ENCODE measurements at places on chromosomes 5 and 9. TPM values are rescaled to one million over a fixed set of nuclear protein-coding genes. Genes with fewer than 3 reads are reported as not detected.

The ADAMTS6 gene
- total RNA-seq, result 68.6 TPM

The AK1 gene
- 35.4 TPM for total RNA-seq

The FBN2 gene
- 96.6 TPM for total RNA-seq

The C9orf50 gene
- total RNA-seq, result not detected

The KIF24 gene
- 3.3 TPM for total RNA-seq

The HTR4 gene
- total RNA-seq, result not detected

The SLCO6A1 gene
- total RNA-seq, result not detected

The SREK1 gene
- 49.2 TPM for total RNA-seq

The EPB41L4B gene
- under 0.01 TPM for total RNA-seq

The RGS3 gene
- 13.2 TPM for total RNA-seq

The GMCL2 gene
- total RNA-seq, result not detected

The LCN10 gene
- total RNA-seq, result under 0.01 TPM

The PLAC8L1 gene
- total RNA-seq, result 0.20 TPM

The OR4F3 gene
- 0.37 TPM for total RNA-seq

The C9orf57 gene
- total RNA-seq, result not detected

The OBP2B gene
- total RNA-seq, result not detected

The CAMK4 gene
- total RNA-seq, result 5.5 TPM

The PCDHA1 gene
- total RNA-seq, result not detected

The BTNL3 gene
- total RNA-seq, result not detected

The CXCL14 gene
- under 0.01 TPM for total RNA-seq

The MCC gene
- 29.1 TPM for total RNA-seq

The FOXD4L3 gene
- under 0.01 TPM for total RNA-seq

The NADK2 gene
- 19.1 TPM for total RNA-seq

The DIPK1B gene
- total RNA-seq, result under 0.01 TPM

The LAMC3 gene
- 0.37 TPM for total RNA-seq

The PLPP7 gene
- 13.6 TPM for total RNA-seq

The NTRK2 gene
- under 0.01 TPM for total RNA-seq

The PTGDS gene
- 4.8 TPM for total RNA-seq

The PCDHAC1 gene
- total RNA-seq, result not detected

The PCDHA13 gene
- total RNA-seq, result not detected

The SV2C gene
- not detected for total RNA-seq

The TNFSF15 gene
- total RNA-seq, result 0.20 TPM

The SPEF2 gene
- 3.3 TPM for total RNA-seq

The PCDHA9 gene
- total RNA-seq, result under 0.01 TPM

The PCDHB9 gene
- total RNA-seq, result under 0.01 TPM

The SLC36A2 gene
- not detected for total RNA-seq

The PPP3R2 gene
- not detected for total RNA-seq

The MLANA gene
- 0.20 TPM for total RNA-seq

The ANKRD18B gene
- total RNA-seq, result not detected

The HSPB3 gene
- total RNA-seq, result not detected

The PLCXD3 gene
- 5.1 TPM for total RNA-seq

The PCDHGA7 gene
- 1.8 TPM for total RNA-seq

The CCL27 gene
- total RNA-seq, result not detected

The FABP6 gene
- not detected for total RNA-seq

The ADRA1B gene
- total RNA-seq, result 0.37 TPM

The PCDH1 gene
- total RNA-seq, result not detected

The PCA3 gene
- under 0.01 TPM for total RNA-seq

The SLC46A2 gene
- total RNA-seq, result not detected

The NSMF gene
- 34.6 TPM for total RNA-seq

The HARS2 gene
- total RNA-seq, result 23.1 TPM

All from subcutaneous preadipocyte (primary cell).